Activated naive CD8-positive, alpha-beta T cell treated with anti-CD3 and anti-CD28 coated beads for 36 hours (primary cell): ENCODE measurements at places on chromosomes 11 and 22. TPM values are rescaled to one million over a fixed set of nuclear protein-coding genes. Genes with fewer than 3 reads are reported as not detected.

Gene ANO1
- total RNA-seq, result not detected

DNA sequence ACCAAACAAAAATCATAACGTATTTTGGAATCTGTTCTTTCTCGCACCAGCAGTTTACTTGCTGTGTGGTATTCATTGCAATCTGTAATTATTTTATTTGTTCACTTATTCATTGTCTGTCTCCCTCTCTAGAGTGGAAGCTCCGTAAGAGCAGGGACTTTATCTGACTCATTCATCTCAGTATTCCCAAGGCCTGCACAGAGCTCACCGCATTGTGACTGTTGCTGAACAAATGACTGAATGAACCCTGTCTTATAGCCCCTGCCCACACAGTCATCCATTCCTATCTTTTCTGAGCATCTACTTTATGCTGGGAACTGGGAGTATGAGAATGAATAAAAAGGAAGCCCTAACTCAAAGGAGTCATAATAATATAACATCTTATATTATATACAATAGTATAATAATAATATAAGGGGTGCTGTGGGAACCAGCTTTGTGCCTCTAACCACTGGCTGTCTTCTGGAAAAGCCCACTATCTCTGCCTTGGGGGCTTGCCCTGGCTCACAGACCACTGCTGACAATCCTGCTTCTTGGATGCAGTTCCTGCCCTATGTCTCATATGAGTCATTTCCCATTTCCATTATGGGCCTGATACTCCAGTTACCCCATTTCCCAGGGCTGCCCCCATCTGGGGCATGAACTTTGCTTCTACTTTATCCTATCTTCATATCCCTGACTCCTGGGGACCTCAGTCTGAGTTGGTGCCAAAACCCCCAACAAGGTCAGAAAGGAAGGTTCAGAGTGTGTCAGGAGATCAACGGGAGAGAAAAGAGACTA lies 11.0 kb downstream of the XRRA1 start:
- no peak for DNase-seq
- H3K36me3 ChIP-seq, result peaks cover 32% of the 10 kb centered on the region
- H3K27ac ChIP-seq, result no peak overlapping the region
- no peak overlapping the region for H3K4me3 ChIP-seq

DNA sequence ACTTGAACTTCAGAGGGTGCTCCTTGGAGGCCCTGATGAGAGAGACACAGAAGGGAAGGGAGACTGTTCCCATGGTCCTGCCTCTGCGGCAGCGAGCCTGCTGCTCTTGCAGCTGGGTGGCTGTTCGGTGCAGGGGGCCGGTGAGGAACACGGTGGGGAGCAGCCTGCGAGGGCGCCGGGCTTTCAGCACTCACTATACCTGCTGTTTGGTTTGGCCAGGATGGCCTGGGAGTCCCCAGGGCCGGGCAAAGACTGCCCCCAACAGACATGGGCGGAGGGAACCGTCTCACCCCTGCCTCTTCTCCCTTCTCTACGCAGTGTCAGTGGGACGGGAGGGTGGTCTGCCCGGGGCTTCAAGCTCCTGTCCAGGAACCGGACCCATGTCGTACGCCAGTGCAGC lies 58.0 kb upstream of the PRODH start:
- no peaks in the 10 kb centered on the region for H3K4me1 ChIP-seq
- H3K27me3 ChIP-seq, result peaks cover 13% of the 10 kb centered on the region
- DNase-seq, result no peak
- no peak overlapping the region for H3K4me3 ChIP-seq

- no peak overlapping the region for H3K27ac ChIP-seq
- no peaks in the 10 kb centered on the region for H3K36me3 ChIP-seq
Measured at GRCh38 chr22:47187176-47187957, 424.9 kb downstream of the TBC1D22A start.

DNA sequence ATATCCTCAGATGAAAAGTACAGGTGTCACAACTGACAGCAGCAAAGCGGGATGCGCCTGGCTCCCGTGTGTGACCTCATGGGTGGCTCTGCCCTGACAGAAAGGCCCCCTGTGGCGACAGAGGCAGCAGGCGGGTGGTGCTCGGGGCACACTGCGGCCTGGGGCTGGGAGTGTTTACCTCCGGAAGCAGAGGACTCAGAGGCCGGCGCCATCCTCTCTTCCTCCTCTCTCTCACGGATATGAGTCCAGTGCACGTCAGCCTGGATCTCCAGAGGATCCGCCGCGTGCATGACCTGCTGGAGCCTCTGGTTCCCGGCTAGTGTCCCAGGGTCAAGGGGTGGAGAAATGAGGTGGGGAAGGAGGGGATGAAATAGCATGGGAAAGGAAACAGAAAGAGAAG lies 53.2 kb upstream of the BID start:
- H3K4me1 ChIP-seq, result peaks cover 4% of the 10 kb centered on the region
- peaks cover 6% of the 10 kb centered on the region for H3K36me3 ChIP-seq
- no peak for DNase-seq
- H3K4me3 ChIP-seq, result no peak overlapping the region

DNA sequence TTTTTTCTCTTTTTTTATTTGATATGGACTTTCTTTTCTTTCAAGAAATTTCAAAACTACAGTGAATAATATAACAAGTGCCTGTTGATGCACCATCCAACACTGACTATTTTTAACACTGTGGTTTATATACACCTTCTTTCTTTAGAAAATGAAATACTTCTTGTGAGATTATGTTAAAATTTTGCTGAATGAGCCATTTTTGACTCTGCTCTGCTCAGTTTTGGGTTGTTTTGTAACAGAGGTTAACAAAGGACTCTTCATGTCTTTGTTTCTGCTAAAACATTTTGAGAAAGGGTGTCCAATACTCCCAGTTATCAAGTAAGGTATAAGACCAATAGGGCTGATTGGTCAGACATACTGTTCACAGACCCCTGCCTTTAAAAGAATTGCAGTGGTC lies 44.0 kb upstream of the TENM4 start:
- no peaks in the 10 kb centered on the region for H3K4me1 ChIP-seq
- H3K27me3 ChIP-seq, result peaks cover 3% of the 10 kb centered on the region
- no peaks in the 10 kb centered on the region for H3K36me3 ChIP-seq
- no peak for DNase-seq
- no peak overlapping the region for H3K27ac ChIP-seq

- no peaks in the 10 kb centered on the region for H3K36me3 ChIP-seq
- H3K4me3 ChIP-seq, result peak overlapping the region; percentile 56
- peak; percentile 67 for DNase-seq
- H3K27ac ChIP-seq, result no peak overlapping the region
Measured at GRCh38 chr11:44094260-44094868, 1.1 kb upstream of the EXT2 start.
